ENCODE measurements at places on chromosomes 16 and 17.

DNA sequence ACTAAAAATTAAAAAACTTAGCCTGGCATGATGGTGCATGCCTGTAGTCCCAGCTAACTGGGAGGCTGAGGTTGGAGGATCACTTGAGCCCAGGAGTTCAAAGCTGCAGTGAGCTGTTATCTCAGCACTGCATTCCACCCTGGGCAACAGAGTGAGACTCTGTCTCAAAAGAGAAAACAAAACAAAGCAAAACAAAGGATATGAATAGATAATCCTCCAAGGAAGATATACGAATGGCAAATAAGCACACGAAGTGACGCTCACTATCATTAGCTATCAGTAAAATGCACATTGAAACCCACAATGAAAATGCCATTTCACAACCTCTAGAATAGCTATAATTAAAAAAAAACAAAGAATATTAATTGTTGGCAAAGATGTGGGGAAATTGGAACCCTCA lies 386.2 kb upstream of the CCL2 start:
- no peak for DNase-seq

DNA sequence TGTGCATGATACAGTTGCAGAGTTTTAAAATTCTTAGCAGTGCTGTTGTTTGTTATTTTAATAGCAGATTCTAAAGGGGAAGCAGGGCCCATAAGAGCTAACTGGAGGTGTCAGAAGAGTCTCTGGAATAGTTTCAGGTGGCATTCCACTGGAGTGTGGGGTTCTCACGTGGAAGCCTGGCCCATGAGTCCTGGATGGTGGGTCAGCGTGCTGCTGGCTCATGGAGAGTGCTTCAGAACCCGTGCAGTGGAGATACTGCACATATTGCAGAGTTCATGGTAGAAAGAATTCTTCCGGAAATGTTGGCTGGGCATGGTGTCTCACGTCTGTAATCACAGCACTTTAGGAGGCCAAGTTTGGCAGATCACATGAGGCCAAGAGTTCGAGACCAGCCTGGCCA lies 43.9 kb downstream of the B9D1 start:
- DNase-seq, result no peak

- no peak for DNase-seq
Measured at GRCh38 chr17:44918006-44918405, 2.7 kb upstream of the GFAP start.

GRCh38 chr16:19696961-19697360 lies 21.1 kb downstream of the KNOP1 start:
- DNase-seq, result no peak

DNA sequence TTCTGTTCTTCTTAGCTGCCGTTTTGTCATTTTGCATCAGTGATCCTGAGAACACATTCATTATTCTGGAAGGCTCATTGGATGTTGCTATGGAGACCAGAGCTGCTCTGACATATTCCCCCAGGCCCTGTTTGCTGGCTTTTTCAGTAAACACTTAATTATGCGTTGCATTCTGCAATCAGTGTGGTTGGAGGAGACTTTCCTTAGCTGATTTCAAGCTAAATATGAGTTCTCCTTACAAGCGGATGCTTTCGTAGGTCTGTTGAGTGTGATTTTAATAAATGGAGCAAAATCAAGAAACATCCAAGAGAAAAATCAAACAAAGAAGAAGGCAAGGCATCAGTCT lies 38.2 kb upstream of the NUDT7 start:
- no peak for DNase-seq

DNA sequence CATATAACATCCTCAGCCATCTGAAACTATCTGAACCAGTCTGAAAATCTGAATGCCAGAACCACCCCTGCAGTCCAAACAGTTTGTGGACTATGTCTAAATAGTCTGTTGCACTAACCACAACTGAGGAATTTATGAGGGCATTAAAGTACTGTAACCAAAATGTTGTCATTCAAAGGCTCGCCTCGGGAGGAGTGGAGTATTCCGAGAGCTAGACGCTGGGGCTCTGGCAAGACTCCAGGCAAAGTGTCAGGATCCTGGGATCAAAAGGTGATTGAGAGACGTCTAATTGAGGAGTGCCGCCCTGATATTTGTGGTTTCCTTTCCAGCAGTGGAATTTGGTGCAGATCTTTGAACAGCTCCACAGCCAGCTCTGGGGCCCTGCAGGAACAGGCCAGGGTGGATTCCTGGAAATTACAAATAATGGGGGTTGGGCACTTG lies 142.9 kb upstream of the MYOCD start:
- no peak for DNase-seq

- DNase-seq, result no peak
Measured at GRCh38 chr17:60372790-60373483, 19.0 kb downstream of the USP32 start.

DNA sequence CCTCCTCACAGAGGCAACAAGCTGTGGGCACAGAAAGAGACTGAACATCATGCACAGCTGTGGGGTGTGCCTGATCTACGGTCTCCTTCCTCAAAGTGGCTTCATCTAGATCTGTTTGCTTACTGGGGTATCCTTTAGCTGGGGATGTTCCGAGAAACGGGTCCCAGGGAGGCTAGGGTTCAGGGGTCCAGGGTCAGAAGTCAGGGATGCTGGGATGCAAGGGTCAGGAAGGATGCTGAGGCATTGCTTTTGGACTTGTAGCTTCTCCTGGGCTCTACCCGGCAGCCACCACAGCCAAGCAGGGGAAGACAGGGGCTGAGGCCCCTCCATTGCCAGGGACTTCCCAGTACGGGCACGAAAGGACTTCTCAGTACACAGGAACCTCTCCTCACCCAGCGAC lies 6.6 kb downstream of the CD300LG start:
- no peak for DNase-seq

GRCh38 chr16:27474041-27474440 lies 72.1 kb downstream of the IL21R start:
- DNase-seq, result no peak

- peak; percentile 73 for DNase-seq
Measured at GRCh38 chr17:55090079-55090492, 121.5 kb downstream of the STXBP4 start.

- no peak for DNase-seq
Measured at GRCh38 chr16:83136924-83137323, 510.2 kb downstream of the CDH13 start.

GRCh38 chr17:14304773-14305517 lies 4.1 kb downstream of the HS3ST3B1 start:
- no peak for DNase-seq

DNA sequence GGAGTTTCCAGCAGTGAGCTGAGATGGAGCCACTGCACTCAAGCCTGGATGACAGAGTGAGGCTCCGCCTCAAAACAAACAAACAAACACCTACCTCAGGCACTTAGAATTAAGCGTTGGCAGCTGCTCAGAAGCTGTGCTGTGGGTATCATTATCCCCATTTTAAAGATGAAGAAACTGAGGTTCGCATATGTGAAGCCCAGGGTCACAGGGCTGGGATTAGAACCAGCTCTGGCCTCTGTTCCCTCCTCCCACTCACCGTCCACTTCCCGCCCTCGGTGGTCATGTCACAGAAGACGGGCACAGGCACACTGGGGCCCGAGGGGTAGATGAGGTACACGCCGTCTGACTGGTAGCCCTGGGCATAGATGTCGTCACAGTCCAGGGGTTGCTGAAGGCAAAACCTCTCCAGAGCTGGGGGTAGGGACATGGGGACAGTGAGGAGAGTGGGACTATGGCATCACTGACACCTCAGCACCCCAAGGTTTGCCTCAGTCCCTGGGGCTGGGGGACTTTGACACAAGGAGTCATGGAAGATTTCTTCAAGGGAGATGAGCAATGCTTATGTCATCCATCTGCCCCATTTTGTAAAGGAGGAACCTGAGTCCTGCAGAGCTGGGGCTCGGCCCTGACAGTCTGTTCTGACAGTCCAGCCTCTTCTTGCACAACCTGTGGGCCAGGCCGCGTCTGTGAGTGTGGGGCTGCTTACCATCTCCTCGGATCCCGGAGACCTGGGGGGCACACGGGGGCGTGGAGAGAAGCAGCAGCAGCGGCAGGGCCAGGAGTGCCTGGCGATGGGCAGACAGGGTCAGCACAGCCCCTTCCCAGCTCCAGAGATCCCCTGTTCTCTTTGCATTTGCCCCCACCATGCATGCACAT lies 700 bp downstream of the MFAP4 start:
- DNase-seq, result peak; percentile 31

- no peak for DNase-seq
Measured at GRCh38 chr17:80758481-80759376, 214.1 kb downstream of the RPTOR start.

GRCh38 chr17:30858556-30859250 lies 26.9 kb downstream of the ATAD5 start:
- DNase-seq, result no peak

- no peak for DNase-seq
Measured at GRCh38 chr17:6145946-6146345, 75.8 kb downstream of the WSCD1 start.

DNA sequence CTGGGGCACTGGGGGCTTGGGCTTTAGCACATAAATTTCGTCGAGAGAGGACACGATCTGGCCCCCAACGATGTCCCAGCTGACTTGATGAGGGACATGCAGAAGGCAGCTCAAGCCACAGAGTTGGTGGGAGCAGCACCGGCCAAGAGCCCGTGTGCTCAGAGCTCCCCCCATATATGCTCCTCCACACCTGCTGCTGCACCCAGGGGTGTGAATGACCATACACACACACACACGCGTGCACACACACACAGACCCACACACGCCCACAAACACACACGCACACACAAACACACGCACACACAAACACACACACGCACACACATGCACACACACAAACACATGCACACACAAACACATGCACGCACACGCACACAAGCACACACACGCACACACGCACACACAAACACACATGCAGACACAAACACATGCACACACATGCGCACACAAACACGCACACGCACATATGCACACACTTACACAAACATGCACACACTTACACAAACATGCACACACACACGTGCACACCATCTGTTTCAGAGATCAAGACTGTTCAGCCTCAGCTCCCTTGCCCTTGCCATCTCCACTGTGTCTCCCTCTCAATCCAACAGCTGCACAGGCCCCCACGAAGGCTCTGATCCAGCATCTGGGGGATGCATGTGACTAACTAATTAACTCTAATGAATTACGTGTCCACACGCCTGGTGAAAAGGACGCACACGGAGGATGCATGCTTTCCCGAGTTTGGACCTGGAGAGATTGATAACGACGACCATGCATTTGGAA lies 85.6 kb upstream of the TNRC6C start:
- no peak for DNase-seq

- DNase-seq, result peak; percentile 6
Measured at GRCh38 chr16:4846503-4846900, 586 bp downstream of the GLYR1 start.

GRCh38 chr16:85036236-85037049 lies 8.8 kb downstream of the KIAA0513 start:
- DNase-seq, result no peak

DNA sequence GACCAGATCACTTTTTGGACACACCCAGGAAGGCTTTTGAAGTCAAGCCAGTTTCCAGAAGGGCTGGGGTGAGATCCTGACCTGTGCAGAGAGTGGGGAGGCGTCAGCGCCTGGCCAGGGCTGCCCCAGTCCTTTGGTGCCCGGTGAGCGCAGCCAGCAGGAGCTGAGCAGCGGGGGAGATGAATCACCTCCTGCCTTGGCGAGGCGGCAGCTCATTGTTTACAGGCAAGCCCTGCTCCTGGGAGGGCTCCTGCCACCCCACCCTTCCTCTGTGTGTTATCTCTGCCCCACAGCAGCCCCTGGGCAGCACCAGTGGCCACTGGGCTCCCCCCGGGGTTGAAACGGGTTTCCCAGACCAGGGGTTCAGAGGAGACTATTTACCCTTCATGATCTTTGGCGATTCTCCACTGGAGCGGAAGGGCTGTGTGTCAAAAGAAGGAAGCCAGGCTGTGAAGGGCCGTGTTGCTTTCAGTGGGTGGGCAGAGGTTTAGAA lies 14.1 kb upstream of the ITGB4 start:
- peak; percentile 57 for DNase-seq

DNA sequence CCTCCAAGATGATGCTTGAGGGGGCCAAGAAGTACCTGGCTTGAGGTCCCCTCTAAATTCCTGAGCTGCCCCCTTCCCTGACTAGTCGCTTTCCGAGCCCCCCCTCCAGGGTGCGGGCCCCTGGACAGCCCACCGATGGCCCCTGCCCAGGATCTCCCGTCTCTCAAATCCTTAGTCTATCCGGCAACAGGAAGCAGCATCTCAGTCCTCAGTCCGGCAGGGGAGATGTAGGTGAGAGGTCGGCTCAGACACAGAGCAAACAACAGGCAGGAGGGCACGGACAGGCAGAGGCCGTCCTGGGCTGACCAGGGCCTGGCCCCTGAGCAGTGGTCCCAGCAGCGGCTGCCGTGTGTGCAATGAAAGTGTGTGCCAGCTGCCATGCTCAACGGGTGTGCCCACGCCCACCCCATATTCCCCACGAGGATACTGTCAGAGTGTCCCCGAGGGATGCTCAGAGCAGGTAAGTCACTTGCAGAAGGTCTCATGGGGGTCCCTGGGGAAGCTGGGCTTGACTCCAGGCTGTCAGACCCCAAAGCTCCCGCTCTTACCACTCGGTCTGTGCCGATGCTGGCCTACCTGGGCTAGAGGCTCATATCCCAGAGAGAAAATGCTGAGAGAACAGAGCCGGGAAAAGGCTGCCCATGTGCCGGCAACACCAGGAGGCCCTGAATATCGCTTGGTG lies 7.2 kb downstream of the SLC43A2 start:
- no peak for DNase-seq

DNA sequence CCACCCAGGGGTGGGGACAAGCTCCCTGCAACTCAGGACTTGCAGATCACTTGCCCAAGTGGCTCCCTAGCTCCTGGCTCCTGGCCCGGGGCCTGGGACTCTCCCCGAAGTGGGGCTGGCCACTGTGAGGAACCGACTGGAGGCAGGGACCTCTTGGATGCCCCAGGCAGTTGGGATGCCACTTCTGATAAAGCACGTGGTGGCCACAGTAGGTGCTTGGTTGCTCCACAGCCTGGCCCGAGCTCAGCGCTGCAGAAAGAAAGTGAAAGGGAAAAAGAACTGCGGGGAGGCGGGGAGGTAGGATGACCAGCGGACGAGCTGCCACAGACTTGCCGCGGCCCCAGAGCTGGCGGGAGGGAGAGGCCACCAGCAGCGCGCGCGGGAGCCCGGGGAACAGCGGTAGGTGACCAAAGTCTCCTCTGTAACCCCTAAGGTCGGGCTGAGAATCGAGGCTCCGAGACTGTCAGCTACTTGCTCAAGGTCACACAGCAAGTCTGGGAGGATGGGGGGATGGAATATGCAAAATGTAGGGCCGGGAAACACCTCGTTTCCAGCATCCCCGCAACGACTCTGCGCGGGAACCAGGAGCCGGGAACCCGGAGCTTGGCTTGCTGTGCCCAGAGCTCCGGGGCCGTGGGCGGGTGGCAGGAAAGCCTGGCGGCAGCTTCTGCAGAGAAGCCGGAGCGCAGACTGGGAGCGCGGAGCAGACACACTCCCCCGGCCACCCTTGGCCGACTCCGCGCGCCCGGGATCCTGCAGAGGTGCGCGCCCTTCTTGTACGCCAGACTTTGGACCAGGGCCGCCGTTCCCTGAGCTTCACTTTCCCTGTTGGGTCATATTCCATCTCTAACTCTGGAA lies 1.9 kb downstream of the CIITA start:
- DNase-seq, result peak; percentile 29

GRCh38 chr17:79043931-79044320 lies 20.0 kb downstream of the C1QTNF1 start:
- no peak for DNase-seq

GRCh38 chr16:86661706-86662105 lies 83.4 kb downstream of the FOXL1 start:
- DNase-seq, result no peak
